ENCODE measurements at places on chromosomes 2 and 18. TPM values are rescaled to one million over a fixed set of nuclear protein-coding genes. Genes with fewer than 3 reads are reported as not detected.

RESP18 gene
- not detected for total RNA-seq

GPR45 gene
- total RNA-seq, result not detected

MAP2 gene
- total RNA-seq, result 22.7 TPM

UGT1A6 gene
- total RNA-seq, result not detected

NTSR2 gene
- not detected for total RNA-seq

GPR17 gene
- not detected for total RNA-seq

PPIL3 gene
- total RNA-seq, result 102 TPM

HOXD3 gene
- total RNA-seq, result not detected

SCG2 gene
- 11.2 TPM for total RNA-seq
